Naive thymus-derived CD4-positive, alpha-beta T cell (primary cell): ENCODE measurements at places on chromosomes 5 and 9.

DNA sequence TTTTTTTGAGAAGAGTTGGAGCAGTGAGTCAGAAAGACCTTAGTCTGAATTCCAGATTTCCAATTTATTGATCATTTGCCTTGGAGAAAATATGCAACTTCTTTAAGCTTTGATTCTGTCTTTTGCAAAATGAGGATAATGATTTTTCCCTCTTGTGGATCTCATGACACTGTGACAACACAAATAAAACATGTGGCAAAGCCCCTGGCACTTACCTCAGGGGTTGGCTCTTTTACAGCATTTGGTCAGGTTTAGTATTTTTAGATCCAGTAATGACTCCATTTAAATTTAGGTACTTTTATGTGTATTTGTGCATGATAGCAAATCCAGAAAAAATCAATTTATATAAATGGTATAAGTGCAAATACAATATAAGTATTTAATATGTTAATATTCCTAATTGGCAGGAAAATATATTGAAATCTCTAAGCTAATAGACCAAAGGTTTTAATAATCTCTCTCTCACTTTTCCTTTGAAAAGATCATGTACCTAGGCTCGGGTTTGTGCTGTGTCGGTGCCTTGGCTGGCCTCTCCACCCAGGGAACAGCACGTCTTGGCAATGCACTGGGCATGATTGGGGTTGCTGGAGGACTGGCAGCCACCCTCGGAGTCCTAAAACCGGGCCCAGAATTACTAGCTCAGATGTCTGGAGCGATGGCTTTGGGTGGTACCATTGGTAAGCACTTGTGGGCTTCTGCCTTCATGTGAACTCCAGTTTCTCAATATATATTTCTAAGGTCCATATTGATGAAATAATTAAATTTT lies 49.7 kb downstream of the NNT start:
- DNase-seq, result no peak

GRCh38 chr9:110426052-110426709 lies 88.5 kb upstream of the TXNDC8 start:
- no peak for DNase-seq

DNA sequence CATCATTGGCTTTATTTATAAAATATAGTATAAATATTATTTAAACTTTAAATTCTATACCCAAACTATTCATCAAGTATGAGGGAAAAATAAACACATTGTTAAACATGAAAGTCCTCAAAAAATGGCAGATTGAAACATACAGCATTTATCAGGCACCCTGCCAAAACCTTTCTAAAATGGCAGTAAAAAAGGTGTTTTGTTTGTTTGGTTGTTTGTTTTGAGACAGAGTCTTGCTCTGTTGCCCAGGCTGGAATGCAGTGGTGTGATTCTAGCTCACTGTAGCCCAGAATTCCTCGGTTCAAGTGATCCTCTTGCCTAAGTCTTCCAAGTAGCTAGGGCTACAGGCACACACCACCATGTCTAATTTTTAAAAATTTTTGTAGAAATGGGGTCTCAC lies 60.1 kb upstream of the ECM2 start:
- DNase-seq, result no peak

DNA sequence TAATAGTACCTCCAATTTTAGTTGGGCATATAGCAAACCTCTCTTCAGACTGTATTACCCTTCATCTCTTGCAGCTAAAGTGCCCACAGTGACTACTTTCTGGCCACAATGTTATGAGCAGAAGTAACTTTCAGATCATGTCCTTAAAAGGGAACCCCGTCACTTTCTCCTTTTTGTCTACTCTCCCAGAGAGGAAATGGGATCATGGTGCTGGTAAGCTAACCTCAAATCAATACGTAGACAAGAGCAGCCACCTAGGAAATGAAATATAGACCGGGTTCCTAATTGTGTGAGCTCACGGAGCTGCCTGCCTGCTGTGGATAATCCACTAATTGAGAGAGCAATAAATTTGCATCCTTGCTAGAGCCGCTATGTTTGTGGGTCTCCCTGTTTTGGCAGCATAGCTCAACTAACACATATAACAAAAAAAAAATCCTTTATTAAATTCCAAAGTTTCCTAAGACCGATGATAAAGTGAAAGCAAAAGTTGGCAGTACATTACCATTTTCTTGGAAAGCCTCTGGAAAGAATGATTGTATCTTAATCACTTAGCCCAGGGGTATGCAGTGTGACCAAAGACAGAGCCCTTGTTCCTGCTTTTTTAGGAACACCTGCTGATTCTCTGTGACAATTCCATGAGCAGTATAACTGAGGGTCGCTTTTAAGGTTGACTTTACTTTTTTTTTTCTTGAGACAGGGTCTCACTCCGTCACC lies 5.6 kb upstream of the IL7R start:
- no peak for DNase-seq

DNA sequence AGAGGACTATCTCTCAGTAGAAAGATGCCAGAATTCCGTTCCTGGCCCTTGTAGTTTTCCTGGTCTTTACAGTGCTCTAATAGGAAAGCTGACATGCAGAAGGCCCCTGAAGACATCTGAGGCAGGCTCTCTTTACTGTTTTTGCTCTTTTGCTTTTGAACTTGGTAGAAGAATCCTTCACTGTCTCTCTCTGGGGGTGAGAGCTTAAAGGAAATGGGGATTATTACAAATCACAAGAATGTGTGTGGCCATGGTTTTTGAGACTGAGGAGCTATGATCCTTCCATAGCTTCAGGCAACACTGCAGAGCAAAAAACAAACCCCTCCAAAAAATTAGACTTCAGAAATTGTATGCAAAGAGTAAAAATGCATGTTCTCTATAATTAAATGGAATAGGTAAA lies 89.2 kb downstream of the PPIC start:
- DNase-seq, result no peak

- no peak for DNase-seq
These were observed 237.0 kb downstream of the TENT4A start for GRCh38 chr5:6950250-6950649.

DNA sequence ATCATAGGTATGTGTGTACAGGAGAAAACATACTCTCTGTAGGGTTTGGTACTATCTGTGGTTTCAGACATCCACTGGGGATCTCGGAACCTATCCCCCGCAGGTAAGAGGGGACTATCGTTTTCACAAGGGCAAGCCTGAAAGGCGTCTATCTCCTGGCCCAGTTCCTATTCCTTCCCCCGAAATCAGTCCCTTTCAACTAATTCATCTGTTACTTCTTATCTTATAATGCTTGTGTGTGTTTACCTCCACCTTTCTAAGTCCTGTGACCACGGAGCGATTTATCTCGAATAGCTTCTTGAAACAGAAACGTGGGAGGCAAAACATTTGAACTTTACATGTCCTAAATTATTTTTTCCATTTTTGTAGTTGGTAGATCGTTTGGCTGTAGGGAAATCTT lies 11.4 kb downstream of the ABO start:
- DNase-seq, result no peak
